ENCODE measurements at places on chromosomes 12 and 14.

DNA sequence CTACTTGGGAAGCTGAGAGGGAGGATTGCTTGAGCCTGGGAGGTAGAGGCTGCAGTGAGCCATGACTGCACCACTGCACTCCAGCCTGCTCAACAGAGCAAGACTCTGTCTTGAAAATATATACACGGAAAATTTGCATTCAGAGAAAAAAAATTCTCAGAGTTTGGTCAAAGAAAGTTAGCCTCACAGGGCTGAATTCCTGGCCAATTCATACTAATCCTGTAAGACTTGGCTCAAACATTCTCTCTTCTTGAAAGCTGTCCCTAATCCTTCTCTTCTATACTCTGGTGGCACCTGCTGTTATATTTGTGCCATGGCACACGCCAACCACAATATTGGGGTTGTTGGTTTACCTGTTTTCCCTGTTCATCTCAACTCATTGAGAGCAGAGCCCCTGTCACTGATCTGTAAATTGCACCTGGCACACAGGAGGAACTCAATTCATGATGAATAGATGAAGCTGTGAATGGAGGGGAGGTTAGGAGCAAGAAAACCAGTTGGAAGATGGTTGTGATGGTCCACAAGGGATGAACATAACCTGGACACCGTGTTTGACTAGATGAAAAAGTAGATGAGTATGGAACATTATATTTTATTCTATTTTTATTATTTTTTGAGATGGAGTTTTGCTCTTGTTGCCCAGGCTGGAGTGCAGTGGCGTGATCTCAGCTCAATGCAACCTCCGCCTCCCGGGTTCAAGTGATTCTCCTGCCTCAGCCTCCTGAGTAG is 36.8 kb upstream of the SPTSSA start:
- DNase-seq: no peak

GRCh38 chr14:57574617-57575288 is 81.1 kb upstream of the CCDC198 start:
- no peak for DNase-seq

DNA sequence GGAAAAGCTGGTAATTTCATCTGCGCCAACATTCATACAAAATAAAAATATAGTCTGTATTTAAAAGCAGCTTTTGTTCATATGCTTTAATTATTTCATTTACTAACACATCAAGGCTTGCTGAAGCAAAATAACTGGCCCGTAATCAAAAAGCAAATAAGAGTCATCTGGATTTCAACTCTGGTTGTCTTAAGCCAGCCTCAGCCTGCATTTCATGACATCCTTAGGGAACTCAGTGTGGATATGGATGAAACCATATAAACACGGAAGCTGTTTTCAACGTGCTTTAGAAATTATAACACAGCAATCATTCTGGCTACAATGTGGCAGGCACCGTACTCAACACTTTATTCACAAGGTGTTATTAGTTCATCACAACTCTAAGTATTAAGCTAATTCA is 852 bp downstream of the COX16 start:
- DNase-seq: no peak

GRCh38 chr12:77569876-77570275 is 260.8 kb upstream of the NAV3 start:
- DNase-seq: no peak

DNA sequence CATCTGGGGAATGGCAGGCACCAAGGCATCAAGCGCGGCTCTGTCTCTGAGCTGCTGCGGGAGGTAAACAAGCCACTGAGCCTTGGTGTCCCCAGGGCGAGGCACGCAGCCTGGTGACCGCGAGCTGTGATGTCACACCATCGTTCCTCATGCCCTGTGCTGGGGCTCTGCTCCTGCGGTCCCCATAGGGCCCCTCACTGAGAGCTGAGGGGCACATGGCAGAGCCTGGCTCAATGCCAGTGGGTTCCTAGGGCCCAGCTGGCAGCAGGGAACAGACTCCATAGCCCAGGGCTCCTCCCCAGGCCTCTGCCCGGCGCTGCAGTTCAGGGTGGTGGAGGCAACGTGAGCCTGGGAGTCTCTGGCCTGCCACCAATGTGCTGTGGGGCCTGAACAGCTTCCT is 22.6 kb downstream of the CHGA start:
- DNase-seq: no peak

GRCh38 chr12:106769546-106769945 is 4.9 kb upstream of the RIC8B start:
- no peak for DNase-seq

DNA sequence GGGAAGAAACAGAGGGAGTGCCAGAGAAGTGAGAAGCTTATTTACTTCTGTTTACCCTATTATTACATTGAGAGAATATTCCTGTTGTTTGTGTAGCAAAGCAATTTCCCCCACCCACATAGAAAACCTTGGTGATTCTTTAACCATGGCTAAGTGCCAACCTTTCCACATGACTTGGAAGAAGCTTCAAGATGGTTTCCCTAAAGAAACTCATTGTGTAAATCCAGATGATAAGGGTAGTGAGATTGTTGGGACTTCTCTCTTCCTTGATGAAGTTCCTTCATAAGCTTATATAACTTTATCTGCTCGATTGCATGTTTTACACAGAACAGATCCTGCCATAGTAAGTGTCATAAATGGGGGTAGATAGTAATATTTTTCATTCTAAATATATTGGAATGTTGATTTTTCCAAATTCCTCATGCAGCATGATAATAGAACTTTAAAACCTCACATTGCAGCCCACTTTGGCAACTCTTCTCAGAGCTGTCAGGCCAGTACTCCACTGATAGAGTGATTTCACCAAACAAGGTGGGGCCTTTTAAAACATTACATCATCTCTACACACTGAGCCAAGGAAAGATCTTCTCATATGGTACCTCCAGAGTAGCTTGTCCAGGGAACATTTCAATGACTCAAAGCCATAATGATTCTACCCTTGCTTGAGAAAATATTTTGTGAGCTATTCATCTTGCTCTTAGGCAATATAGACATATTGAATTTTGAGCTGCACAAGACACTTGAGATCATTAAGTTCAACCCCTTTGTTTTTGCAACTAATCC is 47.8 kb upstream of the KIF21A start:
- DNase-seq: no peak

- no peak for DNase-seq
Measured at GRCh38 chr14:101222362-101223070, 319.0 kb upstream of the RTL1 start.

Measured in activated T-cell treated with anti-CD3 and anti-CD28 coated beads, Interleukin-2, amount 50 U/mL, for 72 hours (primary cell).